HepG2 (cell line): ENCODE measurements at places on chromosomes 16 and 17.
A peak's percentile ranks its signal among the peaks of the same experiment; 100 is the strongest.

GRCh38 chr16:84970447-84971127, 40.7 kb downstream of the ZDHHC7 start:
- peak; percentile 73 for DNase-seq

- no peak for DNase-seq
These were observed 51.8 kb downstream of the C17orf67 start for GRCh38 chr17:56781906-56782305.

- no peak for DNase-seq
These were observed 82.2 kb downstream of the TNRC6C start for GRCh38 chr17:78040440-78041385.

DNA sequence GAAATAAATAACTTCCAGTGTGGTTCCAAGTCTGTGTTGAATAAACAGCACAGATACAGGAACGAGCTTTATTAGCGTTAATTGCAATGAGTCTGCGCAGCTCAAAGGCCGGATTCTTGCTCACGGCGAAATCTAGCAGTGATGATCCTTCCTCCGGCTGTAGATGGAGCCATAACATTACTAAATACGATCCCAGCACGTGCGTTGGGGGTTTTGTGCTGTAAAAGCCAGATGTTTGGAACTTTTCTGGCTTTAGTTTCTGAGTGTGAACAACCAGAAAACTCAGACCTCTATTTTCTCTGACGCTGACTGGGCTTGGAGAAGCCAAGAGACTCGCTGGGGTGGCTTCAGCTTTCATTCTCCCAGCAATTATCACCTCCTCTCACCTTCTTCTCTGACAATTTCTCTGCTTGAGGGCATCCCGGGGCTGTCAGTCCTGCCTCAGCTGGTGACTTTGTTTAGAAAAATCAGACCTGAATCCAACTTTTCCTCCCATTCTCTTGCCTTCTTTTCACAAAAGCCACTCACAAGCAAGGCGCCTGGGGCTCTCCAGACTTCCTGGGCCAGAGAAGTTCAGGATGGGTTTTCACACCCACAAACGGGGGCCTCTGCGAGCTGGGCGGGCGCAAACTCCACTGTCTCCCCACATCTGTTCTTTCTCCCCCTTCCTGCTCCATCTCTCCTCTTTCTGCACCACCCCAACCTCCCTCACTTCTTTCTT, 47.1 kb upstream of the AKTIP start:
- DNase-seq = peak; percentile 69

GRCh38 chr16:82953517-82953916, 326.7 kb downstream of the CDH13 start:
- no peak for DNase-seq

GRCh38 chr17:35784895-35785294, 10.5 kb downstream of the MMP28 start:
- DNase-seq = no peak

DNA sequence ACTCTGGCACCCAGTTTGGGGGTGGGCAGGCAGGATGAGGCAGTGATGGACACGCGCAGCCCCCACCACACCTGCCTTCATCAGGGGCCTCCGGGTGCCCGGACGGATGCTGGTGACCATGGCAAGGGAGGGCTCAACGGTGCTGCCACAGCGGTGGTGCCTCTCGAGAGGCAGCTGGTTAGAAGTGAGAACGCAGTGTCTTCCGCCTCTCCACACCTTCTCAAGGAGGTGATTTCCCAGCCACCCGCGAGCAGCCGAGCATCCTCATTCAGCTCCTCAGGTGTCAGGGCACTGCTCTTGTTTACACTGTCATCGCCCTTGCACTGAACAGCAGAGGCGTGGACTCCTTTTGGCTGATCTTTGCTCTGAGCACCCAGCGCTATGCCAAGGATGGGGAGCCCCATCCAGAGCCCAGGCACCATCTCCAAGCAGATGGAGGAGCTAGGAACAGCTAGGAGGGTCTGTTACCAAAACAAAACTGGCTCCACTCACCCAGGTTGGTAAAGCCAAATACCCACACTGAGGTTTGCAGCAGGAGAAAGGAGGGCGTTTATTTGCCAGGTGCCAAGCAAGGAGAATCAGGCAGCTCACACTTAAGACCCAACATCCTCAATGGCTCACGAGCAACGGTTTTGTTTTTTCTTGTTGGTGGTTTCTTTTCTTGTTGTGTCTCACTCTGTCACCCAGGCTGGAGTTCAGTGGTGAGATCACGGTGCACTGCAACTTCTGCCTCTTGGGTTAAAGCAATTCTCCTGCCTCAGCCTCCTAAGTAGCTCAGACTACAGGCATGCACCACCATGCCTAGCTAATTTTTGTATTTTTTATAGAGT, 174.3 kb upstream of the TNRC6C start:
- no peak for DNase-seq

DNA sequence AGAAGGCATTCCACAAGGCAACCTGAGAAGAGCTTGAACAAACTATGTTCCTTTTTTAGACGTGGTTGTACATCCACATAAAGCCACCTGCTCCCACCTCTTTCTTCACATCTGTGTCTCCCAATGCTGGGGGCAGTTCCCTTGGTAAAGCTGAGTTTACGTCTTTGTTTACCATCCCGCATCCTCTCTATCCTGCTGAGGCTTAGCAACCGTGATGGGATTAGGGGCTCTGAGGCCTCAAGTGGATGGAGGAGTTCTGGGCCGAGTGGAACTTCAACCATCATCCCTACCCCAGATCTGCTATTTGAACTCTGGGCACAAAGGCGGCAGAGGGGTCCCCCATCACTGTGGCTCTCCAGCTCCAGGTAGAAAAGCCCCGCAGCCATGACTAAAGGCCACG, 94.2 kb upstream of the CREBBP start:
- no peak for DNase-seq

GRCh38 chr17:48488548-48489106, 42.2 kb downstream of the HOXB1 start:
- DNase-seq = no peak

DNA sequence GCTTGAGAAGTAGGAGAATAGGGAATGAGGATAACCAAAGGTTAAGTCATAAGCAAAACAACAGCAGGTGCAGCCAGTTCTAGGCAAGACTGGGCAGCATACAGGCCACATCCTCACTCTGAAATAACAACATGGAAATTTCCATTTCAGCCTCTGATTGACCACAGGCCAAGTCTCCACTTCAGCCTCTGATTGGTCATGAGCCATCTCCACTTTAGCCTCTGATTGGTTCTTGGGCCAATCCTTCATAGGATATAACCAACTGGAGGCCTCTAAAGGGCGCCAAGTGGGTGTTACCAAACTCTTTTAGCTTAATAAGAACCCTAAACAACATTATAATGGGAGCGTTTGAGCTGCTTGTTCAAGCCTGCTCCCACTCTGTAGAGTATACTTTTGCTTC, 512.0 kb downstream of the NPIPA7 start:
- DNase-seq = no peak

DNA sequence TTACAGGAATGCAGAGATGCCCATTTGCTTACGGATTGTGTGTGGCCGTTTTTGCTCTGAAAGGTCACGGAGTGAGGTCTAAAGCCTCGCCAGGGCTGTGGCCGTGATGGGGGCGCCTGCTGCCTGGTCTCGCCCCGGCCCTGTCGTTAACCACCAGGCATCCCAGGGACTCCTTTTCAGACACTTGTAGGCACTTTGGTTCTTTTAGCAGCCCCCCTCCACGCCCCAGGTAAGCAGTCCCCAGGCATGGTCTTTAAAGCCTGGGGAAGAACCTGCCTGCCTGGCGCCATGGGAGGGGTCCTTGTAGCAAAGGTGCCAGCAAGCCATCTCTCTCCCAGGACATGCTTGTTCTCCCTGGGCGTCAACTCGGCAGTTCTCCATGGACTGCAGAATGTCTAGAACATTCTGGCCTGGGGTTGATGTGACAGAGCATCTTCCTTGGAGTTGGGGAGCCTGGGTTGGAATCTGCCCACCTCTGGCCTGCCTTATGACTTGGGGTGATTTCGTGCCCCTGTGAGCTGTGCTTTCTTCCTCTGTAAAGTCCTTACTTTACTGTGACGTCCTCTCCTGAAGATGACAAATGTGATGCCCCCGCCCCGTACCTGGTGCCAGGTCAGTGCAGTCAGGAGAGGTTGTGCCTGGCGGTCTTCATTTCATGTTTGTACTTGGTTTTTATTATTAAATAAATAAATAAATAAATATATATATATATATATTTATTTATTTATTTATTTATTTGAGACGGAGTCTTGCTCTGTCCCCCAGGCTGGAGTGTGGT, 5.4 kb downstream of the KCTD5 start:
- DNase-seq = no peak

DNA sequence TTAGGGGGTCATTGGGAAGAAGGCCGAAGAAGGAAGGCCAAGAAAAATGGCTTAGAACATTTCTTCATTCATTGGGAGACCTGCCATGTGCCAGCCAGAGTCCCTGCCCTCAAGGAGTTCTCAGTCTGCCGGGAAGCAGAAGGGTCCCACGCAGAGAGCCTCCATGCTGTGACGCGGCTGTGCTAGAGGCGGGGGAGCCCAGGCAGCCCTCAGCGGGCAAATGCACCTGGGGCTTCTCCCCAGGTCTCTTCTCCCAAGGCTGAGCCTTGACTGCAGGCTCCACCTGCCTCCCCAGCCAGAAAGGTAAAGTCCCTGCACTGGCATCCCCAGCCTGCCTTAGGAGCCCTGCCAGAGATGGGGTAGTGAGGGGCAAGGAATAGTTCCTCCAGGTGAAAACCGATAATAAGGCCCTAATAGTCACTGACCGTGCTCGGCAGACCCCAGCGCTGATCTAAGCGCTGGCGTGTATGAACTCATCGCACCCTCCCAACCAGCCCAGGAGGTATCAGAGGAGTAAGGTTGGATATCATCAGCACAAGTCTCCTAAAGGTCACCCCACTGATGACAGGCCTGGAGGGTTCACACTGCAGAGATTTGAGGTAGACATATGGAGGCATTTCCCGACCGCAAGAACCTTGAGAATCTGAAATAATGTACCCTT, 6.0 kb upstream of the CDR2L start:
- no peak for DNase-seq

DNA sequence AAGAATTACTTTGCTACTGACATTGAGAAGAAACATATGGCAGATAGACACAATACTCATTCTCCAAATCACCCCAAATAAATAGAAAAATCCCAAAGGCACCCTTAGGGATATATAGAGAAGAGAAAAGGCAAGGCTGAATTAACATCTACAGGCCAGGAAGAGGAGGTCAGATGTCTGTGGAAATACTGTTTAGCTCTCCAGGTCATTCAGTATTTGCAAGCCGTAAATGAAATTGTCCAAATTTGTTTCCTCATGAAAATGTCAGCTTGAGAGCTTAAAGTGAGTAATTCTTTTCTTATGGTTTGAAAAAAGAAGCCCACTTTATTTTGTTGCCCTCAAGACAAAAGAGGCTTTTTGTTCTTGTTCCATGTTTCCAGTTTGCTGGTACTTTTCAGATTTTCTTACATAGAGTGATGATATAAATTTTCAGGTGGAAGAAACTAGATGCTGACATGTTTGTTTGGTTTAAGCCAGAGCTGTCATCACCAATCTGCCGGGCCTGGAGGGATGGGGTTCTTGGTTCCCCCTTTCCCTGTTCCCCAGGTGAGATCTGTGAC, 189.0 kb downstream of the MAP2K4 start:
- no peak for DNase-seq

DNA sequence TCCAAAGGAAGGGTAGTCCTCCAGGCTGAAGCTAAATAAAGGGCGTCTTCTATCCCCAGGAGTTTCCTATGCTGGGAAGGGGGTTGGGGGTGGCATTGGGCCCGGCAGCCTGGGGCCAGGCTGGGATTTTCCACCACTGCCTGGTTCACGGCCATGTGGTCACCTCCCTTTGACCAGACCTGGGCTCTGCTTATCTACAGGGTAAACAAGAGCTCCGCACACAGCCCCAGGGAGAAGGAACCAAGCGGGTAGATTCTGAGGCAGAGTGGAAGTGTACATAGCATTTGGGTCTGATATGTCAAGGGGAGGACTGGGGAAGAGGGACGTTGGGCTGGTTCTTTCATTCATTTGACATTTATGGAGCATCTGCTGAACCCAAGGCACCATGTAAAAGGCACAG, 27.2 kb upstream of the TMEM220 start:
- DNase-seq = peak; percentile 62

DNA sequence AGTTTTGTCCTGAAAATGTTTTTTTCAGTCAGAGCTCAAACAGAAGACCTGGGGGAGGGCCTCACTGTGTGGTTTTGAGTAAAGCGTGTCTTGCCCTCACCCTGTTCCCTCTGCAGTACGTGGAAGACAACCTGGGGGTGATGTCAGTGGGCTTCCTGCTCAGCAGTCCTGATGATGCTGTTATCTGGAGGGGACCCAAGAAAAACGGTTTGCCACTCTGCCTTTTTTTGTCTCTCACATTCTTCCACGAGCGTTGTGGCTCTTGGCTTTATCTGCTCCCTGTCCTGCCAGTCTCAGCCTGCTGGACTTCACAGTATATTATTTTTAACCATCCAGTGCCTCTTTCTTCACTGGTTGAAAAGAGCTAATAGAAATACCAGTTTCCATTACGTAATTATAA, 12.9 kb downstream of the NUBP1 start:
- DNase-seq = no peak

DNA sequence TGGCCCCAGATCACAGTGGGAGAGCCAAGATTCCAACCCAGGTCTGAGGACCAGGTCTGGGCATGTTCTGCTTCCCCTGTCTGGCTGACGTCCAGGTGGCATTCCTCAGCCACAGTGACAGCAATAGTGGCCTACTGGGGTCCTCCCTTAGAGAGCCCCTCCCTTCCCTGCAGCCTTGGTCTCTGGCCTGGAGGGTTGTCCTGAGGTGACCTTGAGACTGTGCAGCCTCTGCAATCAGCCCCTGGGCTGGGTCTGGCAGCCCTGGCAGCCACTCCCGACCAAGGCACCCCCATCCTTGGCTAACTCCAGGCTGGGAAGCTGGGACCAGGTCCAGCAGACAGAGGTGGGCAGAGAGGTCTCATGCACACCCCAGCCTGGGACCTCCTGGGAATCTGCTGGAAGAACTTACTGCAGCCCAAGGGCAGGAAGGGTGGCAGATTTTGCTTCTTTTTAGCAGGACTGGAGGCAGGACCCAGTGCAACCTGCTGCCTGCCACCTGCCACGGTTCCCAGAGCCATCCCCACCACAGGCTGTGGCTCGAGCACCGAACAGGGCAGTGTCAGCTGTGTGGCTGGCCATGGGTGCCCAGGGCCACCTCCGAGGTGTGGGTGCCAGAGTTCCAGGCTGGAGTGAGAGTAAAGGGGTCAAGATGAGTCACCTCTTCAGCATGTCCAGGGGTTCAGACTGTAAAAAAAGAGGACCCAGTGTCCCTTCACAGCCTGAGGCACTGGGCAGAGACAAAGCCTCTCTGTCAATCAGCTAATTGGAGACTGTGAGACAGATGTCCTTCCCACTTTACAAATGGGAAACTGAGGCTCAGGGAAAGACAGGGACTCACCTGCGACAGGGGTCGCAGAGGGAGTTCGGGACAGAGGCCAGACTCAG, 12.6 kb downstream of the GRB7 start:
- peak; percentile 84 for DNase-seq
